Esophagus muscularis mucosa (tissue), 4 donors: ENCODE measurements at places on chromosomes 16 and 17. TPM values are rescaled to one million over a fixed set of nuclear protein-coding genes. Genes with fewer than 3 reads are reported as not detected.
A peak's percentile ranks its signal among the peaks of the same experiment; 100 is the strongest.

Gene GRAP
- total RNA-seq, result 3.3 TPM

Gene PHOSPHO1
- total RNA-seq, result not detected

Gene GFAP
- total RNA-seq, result not detected

Gene SEZ6L2
- total RNA-seq, result 7.9 TPM

Gene SMIM36
- not detected for total RNA-seq

Gene COTL1
- 34.5 TPM for total RNA-seq

Gene CLEC19A
- total RNA-seq, result not detected

DNA sequence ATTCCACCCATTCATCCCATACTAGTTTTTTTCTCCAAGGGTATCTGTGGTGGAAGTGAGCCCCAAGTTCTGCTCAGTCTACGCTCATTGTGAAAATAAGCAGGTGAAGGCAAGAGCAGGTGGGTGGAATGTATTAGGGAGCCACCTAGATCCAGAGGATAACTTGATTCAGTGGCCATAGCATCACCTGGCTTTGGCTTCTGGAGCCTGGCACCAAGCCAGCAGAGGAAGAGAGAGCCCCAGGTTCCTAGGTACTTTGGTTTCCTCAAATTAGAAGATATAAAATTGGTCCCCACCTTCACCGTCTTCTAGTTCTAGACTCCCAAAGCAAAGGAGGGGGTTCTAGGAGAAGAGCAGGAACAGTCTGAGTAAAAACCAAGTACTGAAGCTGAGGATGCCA is 4.1 kb downstream of the FXR2 start:
- no peak for DNase-seq

GRCh38 chr17:72382971-72383722 is 262.3 kb downstream of the SOX9 start:
- no peak for DNase-seq

DNA sequence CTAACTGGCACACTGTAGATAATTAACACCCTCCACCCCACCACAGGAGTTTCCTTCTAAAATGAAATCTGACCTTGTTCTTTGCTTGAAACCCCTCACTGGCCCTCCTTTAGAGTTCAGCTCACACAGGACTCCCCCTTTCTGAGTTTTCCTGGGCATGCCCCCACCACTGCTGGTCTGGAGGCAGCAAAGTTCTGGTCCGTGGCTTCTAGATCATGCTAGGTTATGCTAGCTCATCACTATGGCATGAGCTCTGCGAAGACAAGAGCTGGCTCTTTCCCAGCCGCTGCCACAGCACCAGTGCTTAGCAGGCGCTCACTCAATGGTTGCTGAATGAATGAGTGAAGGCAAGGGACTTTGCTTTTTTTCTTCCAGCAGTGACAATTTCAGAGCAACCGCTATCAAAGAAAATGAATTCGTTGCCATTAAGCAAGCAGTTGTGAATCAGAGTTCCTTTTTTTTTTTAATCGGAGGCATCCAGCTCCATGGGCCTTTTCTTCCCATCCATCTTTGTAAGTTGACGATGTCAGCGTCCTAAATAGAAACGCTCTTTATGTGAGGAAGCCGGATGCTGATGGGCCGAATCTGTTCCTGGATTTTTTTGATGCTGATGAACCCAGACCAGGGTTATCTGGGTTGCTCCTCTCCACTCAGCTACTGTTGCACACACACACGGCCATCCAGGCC is 80.8 kb upstream of the NOL11 start:
- DNase-seq, result no peak

DNA sequence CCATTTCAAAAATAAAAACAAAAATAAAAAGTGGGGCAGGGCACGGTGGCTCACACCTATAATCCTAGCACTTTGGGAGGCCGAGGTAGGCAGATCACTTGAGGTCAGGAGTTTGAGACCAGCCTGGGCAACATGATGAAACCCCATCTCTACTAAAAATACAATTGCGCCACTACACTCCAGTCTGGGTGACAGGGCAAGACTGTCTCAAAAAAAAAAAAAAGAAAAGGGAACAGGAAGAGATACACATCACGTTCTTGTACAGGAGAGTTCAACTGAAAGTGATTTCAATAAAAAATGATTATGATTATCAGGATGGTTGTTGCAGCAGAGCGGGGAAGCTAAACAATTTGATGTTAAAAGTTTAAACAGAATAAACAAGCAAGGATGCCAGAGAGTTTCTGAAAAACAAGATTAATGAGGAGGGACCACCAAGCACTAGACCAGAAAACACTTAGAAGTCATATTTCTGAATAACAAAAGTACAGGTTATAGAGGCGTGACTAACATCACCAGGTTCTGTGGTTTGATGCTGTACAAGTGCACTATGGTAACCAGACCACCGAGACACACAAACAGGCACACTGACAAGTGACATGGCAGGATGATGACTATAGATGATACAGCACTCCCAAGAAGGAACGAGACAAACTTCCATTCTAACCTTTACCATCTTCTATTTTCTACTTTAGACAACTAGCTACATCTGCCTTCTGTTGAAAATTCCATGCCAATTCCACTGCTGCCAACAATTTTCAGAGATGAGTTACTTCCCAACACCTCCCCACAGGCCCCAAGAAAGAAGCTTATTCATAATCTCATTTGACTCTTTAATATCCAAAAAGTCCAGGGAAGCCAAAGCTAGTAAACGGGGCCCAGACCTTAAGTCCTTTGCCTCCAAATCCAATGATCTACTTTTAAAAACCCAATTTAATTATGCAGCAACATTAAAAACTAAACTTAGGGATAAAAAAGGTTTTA is 11.8 kb downstream of the DNAJA2 start:
- DNase-seq, result no peak

DNA sequence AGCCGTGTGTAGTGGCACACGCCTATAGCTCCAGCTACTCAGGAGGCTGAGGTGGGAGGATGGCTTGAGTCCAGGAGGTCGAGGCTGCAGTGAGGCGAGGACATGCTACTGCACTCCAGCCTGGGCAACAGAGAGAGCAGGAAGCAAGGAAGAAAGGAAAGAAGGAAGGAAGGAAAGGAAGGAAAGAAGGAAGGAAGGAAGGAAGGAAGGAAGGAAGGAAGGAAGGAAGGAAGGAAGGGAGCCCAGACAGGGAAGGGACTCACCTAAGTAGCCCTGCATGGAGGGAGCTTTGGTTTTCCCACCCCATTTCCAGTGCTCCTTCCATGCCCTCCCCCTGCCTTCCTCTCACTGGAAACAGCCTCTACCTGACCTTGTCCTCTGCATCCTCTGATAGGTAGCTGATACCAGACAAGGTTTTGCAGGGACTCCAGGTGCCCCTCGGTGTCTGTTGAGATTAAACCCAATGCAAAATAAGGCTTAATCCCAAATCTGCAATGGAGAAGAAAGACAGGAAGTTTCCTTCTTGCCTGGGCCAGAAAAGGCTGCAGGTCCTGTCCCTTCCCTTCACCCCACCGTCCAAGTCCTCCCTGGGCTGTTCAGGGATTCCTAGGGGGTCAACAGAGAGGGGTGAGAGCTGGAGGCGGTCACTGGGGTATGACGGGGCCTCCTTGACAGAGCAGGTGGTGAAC is 21.5 kb upstream of the CA4 start:
- no peak for DNase-seq

DNA sequence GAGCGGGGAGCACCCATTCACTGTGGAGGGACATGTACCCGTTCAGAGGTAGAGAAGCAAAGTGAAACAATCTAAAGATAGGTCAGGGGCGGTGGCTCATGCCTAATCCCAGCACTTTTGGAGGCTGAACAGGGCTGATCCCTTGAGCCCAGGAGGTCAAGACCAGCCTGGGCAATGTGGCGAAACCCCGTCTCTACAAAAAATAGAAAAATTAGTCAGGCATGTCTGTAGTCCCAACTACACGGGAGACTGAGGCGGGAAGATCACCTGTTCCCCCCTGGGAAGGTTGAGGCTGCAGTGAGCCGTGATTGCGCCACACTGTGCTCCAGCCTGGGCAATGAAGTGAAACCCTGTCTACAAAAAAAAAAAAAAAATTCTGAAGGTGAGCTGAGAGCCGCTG is 21.7 kb downstream of the MYL4 start:
- DNase-seq, result no peak

- no peak for DNase-seq
These were observed 40.1 kb upstream of the RGS9 start for GRCh38 chr17:65097110-65097509.

GRCh38 chr17:149231-149630 is 11.9 kb downstream of the SCGB1C2 start:
- no peak for DNase-seq

DNA sequence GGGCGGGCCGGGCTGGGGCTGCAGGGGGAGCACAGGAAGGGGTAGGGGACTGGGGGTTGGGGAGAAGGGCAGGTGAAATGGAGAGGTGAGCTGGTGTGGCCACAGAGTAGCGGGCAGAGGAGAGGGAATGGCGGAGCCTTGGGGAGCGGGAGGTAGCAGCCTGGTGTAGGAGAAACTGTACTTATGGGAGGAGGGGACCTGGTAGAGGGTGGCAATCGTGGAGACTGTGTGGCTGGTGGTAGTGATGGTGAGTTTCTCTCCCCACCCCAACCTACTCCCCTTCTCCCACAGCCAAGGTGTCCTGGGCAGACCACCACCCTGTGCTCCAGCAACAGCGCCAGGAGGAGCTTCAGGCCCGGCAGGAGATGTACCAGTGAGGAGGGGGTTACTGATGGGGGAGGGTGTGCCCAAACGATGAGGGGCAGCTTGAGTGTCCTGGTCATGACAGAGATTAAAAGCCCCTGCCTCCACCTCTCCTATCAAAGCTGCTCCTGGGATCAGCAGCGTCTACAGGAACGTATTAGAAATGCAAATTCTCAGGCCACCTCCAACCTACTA is 831 bp downstream of the ALOX15B start:
- no peak for DNase-seq

GRCh38 chr17:76280650-76281049 is 15.5 kb downstream of the UBALD2 start:
- no peak for DNase-seq

DNA sequence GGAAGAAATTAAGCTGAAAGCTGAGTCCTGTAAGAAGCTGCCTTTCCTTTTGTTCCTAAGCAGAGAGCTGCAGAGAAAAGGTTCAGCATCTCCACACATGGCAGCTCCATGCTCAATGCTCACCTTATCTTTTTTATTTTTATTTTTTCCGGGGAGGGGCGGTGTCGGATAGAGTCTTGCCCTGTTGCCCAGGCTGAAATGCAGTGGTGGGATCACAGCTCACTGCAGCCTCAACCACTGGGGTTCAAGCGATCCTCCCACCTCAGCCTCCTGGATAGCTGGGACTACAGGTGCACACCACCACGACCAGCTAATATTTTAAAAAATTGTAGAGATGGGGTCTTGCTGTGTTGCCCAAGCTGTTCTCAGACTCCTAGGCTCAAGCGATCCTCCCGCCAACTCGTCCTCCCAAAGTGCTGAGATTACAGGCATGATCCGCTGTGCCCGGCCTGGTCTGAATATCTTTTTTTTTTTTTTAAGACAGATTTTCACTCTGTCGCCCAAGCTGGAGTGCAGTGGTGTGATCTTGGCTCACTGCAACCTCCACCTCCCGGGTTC is 28.3 kb upstream of the CIBAR2 start:
- DNase-seq, result no peak

DNA sequence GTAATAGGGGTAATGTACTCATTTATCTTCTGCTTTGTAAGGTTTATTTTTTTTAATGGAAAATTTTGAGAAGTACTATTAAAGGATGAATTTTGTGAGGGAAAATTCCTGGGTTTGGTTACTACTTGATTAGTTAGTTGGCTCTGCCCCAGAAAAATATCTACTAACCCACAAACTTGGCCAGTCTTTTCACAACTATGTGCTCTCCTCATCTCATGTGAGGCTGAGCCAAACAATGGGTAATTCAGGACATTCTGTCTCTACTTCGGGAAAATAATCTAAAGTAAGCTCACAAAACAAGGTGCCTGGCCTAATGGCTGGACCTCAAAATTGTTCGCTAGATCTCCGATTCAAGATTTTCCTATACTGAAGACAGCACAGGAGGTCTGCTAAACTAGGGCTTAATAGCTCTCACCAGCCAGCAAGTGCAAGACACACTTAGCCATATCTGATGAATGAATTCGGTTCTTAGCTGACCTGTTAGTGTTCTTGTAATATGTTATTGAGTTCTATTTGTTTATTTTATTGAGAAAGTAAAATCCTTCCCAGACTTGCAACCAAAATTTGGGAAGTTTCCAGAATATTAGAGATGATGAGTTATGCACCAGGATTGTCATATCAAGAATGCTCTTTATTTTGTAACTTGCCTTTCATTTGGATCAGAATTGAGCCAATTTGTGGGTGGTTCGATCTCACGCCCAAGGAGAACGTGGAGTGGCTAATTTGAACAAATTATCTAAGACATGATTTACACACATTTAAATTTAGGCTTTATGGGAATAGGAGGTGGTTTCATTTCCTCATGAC is 5.7 kb downstream of the KCNJ16 start:
- DNase-seq, result no peak

- DNase-seq, result no peak
These were observed 34.6 kb downstream of the PRMT7 start for GRCh38 chr16:68345351-68345810.

DNA sequence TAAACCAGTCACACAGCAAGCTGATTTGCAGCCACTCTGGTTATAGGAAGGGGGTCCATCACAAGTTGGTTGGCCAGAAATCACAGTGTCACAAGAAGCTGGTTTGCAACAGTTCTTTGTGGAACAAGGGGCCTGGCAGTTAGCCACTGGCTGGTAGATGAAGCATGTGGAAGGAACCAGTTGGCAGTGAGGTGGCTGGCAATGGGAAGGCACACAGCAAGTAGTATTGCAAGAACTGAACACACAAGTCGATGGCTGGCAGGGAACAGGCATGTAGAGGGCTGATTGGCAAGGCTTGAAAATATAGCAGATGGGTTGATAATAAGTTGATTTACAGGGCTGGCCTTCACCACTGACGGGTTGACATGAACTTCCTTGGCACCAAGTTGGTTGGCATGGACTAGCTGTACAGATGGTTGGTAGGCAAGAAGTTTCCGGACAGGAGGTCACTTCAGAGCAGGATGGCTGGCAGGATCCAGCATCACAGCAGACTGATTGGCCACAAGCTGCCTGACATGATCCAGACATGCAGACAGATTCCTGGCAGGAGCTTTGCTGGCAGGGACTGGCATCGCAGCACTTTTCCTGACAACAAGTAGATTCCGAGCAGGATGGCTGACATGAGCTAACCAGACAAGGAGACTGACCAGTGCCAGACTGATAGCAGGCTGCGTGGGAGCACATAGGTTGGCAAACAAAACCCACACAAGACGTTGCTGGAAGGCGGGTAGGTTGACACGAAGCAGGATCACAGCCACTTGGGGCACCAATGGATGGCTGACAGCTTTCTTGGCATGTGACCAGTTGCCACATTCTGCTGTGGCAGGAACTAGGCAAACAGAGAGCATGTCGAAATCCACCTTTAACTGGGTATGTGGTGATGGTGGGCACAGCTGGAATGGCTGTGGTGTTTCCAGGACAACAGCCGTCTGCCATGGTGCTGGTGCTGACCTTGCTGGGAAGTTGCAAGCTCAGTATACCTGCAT is at the start of gene KRTAP29-1:
Gene KRTAP29-1 (minus strand): TSS at position 936 of the 986 bp plus-strand sequence. CDS start 0 bp downstream, at position 936.
- DNase-seq, result no peak

DNA sequence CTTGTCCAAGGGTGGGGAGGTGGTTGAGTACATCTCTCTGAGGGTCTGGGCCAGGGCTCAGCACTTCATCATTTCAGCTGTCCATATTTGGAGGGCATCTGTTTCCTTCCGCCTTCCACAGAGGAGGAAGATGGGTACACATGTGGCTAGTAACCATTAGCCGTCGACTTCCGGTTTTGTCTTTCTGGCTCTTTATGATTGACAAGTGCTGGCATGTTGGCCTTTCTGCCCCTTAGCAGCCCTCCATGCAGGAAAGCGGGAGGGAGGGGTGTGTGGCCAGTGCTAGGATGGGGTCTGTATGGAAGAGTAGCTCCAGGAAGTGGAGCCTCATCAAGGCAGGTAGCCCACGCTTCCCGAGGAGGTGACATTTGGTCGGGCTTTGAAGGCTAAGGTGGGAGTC is 69.6 kb downstream of the RAI1 start:
- DNase-seq, result no peak

- peak; percentile 97 for DNase-seq
These were observed at the start of gene RPTOR for GRCh38 chr17:80544655-80545498. RPTOR (plus strand) TSS chr17:80544838; CDS start chr17:80545630, 792 bp downstream.
